ENCODE measurements at places on chromosomes 2 and 18. TPM values are rescaled to one million over a fixed set of nuclear protein-coding genes. Genes with fewer than 3 reads are reported as not detected.

SLC14A1 gene
- 0.98 TPM for total RNA-seq

PSD4 gene
- total RNA-seq, result 38.0 TPM

PLGLB2 gene
- total RNA-seq, result 426 TPM

C1GALT1C1L gene
- total RNA-seq, result not detected

ARL4C gene
- 1.4 TPM for total RNA-seq

TSPYL6 gene
- not detected for total RNA-seq

VIT gene
- not detected for total RNA-seq

AQP12B gene
- not detected for total RNA-seq

GATA6 gene
- 13.4 TPM for total RNA-seq

ZNF385B gene
- total RNA-seq, result 5.8 TPM

NTSR2 gene
- total RNA-seq, result not detected

DNER gene
- total RNA-seq, result not detected

HJURP gene
- 0.72 TPM for total RNA-seq

BOLL gene
- total RNA-seq, result not detected

GREB1L gene
- 6.0 TPM for total RNA-seq

ANKRD23 gene
- 2.1 TPM for total RNA-seq

SLC4A3 gene
- 0.14 TPM for total RNA-seq

DUSP2 gene
- 1.0 TPM for total RNA-seq

VWC2L gene
- total RNA-seq, result not detected

REG3A gene
- total RNA-seq, result not detected

EML6 gene
- 1.7 TPM for total RNA-seq

IL36G gene
- not detected for total RNA-seq

B3GNT2 gene
- total RNA-seq, result 11.0 TPM

UGT1A4 gene
- 122 TPM for total RNA-seq

CFC1 gene
- not detected for total RNA-seq

PAX3 gene
- not detected for total RNA-seq

CYP1B1 gene
- 7.1 TPM for total RNA-seq

IL1R1 gene
- 55.5 TPM for total RNA-seq

ACTG2 gene
- total RNA-seq, result 1.0 TPM

SERPINB12 gene
- total RNA-seq, result not detected

CCDC121 gene
- total RNA-seq, result 0.92 TPM

SERPINB2 gene
- total RNA-seq, result not detected

RAD51AP2 gene
- not detected for total RNA-seq

PRKAG3 gene
- not detected for total RNA-seq

ADAM23 gene
- not detected for total RNA-seq

DHRS9 gene
- total RNA-seq, result 1.0 TPM

GYPC gene
- 7.1 TPM for total RNA-seq

FEV gene
- total RNA-seq, result not detected

MAIP1 gene
- total RNA-seq, result 29.8 TPM

FBXO15 gene
- total RNA-seq, result 0.51 TPM

TBR1 gene
- total RNA-seq, result not detected

L3MBTL4 gene
- total RNA-seq, result 8.2 TPM

MRO gene
- total RNA-seq, result 14.8 TPM

ABCG8 gene
- 116 TPM for total RNA-seq

CPS1 gene
- 2,150 TPM for total RNA-seq

PAIP2B gene
- total RNA-seq, result 19.8 TPM

CKAP2L gene
- total RNA-seq, result 0.95 TPM

ITSN2 gene
- total RNA-seq, result 29.9 TPM

Data from right lobe of liver (tissue), 6 donors.